Inflammatory macrophage treated with lipopolysaccharide for 1 hour (primary cell): ENCODE measurements at places on chromosomes 5 and 9.
A peak's percentile ranks its signal among the peaks of the same experiment; 100 is the strongest.

DNA sequence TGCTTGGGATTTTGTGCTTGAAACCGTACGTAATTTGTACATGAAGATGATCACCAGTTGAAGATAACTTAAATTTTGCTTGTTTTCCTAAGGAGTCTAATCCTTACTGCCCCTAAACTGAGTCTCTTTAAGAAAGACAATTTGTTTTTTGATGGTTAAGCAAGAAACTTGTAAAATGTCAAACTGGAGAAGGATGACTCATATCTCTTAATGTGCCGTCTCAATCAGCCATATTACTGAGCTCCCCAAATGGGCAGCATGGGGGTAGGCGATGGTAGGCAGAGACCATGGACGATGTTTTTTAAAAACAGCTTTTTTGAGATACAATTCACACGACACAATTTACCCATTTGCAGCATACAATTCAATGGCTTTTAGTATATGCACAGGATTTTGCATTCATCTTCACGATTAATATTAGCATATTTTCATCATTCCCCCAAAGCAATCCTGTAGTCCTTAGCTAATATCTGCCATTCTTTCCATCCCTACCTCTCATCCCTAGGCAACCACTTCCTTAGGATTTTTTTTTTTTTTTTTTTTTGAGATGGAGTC, 14.3 kb downstream of the ARHGAP26 start:
- no peak for DNase-seq

GRCh38 chr5:150000256-150000989, at the start of the genes HMGXB3 and TIGD6:
TSS of gene HMGXB3 (plus strand) at chr5:150000739. CDS start at chr5:150004853, 4,114 bp downstream.
TSS of gene TIGD6 (minus strand) at chr5:150000654. CDS start at chr5:149996348, 4,306 bp downstream.
- peak; percentile 88 for DNase-seq

DNA sequence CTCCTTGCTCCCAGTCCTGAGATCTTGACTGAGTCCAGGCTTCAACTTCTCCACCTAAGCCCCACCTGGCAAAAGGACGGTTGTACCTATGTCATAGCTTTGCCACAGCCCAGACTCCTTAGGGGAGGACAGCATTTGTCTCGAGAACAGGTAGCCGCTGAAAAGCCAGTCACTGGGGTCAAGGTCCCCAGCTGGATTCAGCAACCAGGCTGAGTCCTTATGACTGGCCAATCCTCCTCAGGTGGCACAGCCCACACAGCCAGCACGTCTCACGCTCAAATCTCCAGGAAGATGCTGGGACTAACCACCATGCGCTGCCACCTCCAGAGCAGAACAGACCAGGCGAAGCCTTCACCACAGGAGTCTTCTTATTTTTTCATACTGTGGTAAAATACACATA, 27.9 kb upstream of the SMU1 start:
- no peak for DNase-seq

- no peak for DNase-seq
Observed at GRCh38 chr5:178141550-178141949, 10.7 kb downstream of the RMND5B start.

- DNase-seq, result no peak
Observed at GRCh38 chr9:126703866-126704156, 90.1 kb downstream of the LMX1B start.

DNA sequence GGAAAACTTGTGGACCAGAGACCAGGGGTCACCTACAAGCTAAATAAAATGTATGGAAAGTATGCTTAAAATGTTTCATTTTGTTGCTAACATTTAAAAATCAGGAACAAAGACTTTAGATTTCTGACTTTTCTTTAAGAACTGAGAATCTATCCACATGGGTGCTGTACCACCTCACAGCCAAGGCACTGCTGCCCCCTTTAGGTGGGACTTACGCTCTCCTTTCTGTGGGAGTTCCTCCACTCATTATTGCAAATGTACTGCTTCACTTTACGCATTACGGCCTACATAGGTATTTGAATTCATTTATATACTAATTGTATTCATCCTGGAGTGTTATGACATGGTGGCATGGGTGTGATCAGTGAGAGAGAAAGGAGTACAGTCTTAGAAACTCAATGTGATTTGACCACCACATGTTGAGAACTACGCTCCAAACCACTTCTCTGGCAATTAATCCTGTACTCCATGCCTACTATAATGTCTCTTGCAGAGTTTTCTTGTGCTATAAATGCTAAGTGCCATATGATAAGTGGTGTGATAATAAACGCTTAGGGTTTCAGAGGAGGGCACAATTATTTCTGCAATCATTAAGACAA, 24.7 kb upstream of the CETN3 start:
- no peak for DNase-seq

DNA sequence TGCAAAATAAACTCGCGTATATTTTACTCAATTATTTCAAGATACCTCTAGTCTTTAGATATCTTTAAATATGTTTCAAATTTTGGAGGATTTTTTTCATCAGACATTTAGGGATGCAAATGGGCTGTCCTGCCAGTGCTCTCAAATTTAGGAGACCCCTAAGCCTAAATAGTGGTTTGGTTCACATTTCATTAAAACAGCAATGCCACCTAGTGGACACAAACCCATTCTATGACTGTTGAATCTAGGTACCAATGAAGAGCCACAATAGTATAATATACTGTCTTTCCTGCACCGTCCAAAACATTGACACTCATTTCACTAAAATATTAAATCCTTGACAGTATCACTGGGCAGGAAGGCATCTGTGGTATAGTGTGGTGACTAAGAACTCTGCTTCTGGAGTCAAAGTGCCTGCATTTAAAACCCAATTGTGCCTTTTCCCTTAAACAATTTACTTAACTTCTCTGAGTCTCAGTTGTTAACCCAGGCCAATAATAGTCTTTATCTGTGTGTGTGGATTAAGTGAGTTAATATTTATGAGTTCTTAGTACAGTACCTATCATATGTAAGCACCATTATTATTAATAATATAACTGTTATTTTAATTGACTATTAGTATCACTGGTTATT, 148.0 kb downstream of the RORB start:
- no peak for DNase-seq

- no peak for DNase-seq
Observed at GRCh38 chr5:14954616-14955343, 83.2 kb upstream of the ANKH start.

GRCh38 chr9:31519826-31520225, 864.6 kb upstream of the ACO1 start:
- no peak for DNase-seq

GRCh38 chr5:55621229-55621628, 86.5 kb upstream of the PLPP1 start:
- DNase-seq, result no peak

DNA sequence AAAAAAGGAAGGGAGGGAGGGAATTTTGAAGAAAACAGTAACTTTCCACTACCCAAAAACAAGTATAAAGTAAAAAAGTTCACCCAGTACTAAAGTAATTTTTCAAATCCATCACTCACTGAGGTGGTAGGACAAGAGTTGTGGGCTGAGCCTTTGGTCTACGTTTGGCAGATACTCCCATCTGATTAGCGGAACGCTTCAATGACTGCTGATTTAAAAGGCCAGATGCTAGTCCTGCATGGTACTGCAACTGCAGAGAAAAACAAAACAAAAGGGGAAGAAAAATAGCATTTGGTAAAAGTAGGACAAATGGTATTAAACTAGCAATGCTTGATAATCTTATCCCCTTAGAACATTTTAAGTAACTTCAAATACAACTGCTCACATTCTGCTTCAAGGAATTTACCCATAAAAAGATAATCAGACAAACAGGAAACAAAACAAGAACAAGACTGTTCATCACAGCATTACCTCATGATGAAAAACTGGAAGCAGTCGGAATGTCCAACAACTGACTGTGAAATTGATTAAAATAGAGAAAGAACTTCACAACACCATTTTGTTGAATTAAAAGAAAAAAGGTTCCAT, 65.4 kb downstream of the MED27 start:
- DNase-seq, result no peak

- DNase-seq, result no peak
Observed at GRCh38 chr9:105257809-105258208, 13.4 kb downstream of the SLC44A1 start.

DNA sequence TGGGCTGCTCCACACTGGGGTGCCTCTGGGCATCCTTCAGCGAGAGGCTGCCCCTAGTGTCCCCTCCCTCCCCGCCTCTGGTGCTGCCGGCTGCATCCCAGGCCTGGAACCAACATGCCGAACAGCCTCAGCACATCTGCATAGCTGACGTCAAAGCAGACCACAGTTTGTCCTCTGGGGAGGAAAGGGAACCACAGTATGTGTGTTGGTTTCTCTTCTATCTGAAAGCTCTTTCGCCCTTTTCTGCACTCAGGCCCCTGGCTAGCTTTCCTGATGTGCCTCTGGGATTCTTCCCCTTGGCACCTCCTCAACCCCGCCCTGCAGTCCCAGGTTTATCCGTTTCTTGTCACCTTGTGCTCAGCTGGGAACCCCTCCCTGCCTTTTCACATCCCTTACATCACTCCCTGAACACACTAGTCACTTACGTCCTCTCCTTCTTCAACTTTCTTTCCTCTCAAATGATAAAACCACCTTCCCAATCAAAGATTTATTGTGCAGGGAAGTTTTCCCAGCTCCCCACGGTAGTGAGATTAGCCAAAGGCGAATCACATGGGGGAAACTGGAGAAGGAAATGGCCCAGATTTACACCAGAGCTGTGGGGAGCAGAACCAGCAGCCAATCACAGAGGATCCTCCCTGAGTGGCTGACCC, 35.5 kb upstream of the B4GALT1 start:
- DNase-seq, result peak; percentile 24

GRCh38 chr5:51567636-51568035, 184.4 kb downstream of the ISL1 start:
- DNase-seq, result no peak

DNA sequence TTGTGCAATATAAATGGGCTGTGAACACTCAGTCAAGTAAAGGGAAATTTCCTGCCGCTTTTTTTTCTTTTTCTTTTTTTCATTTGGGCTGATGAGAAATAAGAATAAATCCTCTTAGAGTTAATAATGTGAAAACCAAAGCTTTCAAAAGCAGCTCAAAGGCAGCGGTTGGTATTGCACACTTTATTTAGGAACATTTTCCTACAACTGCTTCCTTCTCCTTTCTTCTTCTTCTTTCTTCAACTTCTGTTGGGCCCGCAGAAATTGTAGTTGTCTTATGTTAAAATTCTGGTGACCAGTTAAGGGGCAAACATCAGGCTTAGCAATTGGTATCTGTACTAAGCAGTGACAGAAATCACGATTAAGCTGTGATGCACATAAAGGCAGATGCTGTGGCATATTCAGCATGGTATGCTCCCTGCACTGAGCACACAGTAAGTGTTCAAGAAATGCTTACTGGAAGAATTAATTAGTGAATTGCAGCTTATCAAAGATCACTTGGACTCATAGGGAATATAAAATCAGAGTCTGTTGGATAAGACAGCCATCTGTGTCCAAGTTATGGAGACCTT, 85.4 kb downstream of the ANKRD55 start:
- DNase-seq, result no peak

DNA sequence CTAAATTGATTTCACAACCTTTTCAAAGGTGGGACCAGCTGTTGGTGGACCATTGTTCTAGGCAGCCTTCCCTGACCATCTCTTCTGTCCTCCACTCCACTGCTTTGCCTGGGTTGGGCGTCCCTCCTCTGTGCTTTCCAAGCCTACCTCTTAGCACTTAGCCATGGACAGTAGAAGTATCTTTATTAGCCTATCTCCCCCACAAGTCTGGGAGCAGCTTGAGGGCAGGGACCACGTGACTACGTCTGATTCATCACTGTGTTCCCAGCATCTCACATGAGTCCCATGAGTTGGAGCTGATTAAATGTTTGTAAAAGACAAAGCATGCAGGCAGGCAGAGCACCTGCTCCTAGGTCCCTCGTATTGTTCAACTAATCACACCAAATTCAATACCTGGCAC, 20.9 kb downstream of the MORN5 start:
- no peak for DNase-seq

GRCh38 chr5:22754155-22754554, 99.0 kb downstream of the CDH12 start:
- DNase-seq, result no peak

- DNase-seq, result no peak
Observed at GRCh38 chr9:78547831-78548230, 250.9 kb downstream of the PSAT1 start.

GRCh38 chr5:111211341-111211740, 12.8 kb upstream of the CAMK4 start:
- DNase-seq, result no peak

- no peak for DNase-seq
Observed at GRCh38 chr5:80615266-80615914, 39.1 kb upstream of the MSH3 start.

DNA sequence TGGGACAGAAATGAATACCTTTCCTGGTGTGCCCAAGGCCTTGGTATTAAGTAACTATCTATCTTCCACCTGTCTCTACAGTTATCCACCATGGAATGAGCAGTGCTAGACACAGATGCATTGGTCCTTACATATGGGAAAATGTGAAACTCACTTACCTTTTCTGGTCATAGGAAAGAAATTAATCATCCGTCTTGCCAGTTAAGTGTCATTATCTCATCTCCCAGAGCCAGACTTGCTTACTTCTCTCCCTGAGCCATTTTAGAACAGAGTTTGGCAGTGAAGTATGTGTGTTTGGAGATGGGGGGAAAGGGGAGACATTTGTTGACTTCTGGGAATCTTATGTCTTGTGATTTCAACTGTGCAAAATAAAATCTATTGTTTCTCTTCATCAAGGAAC, 1211.0 kb upstream of the CDH6 start:
- DNase-seq, result no peak

GRCh38 chr5:66680804-66681203, 84.6 kb downstream of the MAST4 start:
- DNase-seq, result no peak

DNA sequence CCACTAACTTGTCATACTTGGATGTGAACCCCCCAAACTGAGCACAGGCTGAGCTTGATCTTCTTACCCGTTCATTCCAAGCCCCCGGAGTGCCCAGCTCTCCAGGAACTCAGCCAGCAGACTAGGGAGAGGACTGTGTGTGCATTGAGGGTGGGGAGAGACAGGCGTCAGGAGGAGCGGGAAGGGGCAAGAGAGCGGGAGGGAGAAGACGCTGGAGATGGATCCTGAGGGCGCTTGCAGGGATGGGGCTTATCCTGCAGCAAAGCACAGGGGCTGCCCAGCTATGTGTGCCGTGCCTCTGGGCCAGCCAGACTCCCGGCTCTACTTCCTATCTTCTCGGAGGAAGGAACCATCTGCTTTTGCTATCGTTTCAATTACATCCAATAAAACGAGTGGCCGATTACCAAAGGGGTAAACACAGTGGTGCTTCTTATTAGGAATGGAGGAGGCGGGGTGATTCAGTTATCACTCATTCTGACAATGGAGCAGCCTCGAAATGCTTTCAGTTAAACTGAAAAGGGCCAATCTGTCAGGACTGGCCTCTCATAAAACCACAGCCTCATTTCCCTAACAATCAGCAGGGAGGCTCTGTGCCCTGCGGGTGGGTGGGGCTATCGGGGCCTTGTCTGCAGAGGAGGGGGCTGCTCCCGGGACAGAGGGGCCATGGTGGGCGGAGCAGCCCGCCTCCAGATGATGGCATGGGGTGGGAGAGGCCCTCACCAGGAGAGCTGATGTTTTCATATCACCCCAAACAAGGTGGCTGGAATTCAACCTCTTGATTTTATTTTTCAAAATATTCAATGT, 168.2 kb downstream of the DAB2IP start:
- DNase-seq, result peak; percentile 3

GRCh38 chr9:116027511-116027910, 126.1 kb upstream of the PAPPA start:
- no peak for DNase-seq
